ENCODE measurements at places on chromosomes 1 and 21.
A peak's percentile ranks its signal among the peaks of the same experiment; 100 is the strongest.

- DNase-seq: no peak
Observed at GRCh38 chr1:5947071-5947821, 45.0 kb downstream of the NPHP4 start.

- DNase-seq: no peak
Observed at GRCh38 chr1:213484333-213484732, 433.3 kb downstream of the RPS6KC1 start.

DNA sequence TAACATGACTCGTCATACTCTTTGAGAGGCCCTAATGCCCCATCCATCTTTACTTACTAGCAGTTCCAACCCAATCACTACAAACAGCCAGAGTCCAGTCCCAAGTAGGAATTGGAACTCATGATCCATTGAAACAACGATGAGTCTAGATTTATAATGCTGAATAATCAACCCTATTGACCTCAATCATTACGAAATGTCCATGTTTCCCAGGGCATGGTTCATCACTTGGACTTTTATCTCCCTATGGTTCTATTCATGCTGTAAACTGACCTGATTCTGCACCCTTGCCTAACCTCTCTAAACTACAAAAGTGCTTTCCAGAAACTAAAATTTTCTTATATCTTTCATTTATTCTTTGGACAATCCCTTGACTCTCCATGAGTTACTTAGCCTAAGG, 840.0 kb upstream of the B3GALT2 start:
- no peak for DNase-seq

DNA sequence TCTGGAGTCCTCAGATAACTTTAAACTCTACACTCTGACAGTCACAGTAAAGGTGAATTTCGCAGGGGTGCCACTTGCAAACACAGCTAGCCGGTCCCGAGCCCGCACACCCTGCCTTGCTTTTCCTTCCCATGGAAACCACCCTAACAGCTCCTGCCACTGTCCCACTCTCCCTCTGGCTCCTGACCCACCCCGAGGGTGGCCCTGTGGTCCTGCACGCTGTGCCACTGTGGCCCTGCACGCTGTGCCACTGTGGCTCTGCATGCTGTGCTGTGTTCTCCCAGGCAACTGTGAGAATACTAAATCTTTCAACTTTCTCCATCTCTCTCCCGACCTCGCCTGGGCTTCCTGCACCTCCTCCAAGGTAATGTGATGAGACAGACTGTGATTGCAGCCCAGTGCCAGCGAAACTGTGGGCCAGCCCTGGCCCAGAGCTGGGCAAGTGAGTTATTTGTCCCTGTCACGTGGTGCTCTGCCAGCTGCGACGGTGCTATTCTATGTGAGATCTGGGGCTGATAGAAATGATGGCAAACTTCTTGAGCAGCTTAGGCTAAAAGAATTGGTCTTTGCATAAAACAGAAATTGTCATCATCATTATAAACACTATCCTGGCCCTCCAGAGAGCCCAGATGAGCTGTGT, 63.4 kb upstream of the TARBP1 start:
- no peak for DNase-seq

- DNase-seq: no peak
Observed at GRCh38 chr1:198636391-198636790, 2.4 kb upstream of the PTPRC start.

DNA sequence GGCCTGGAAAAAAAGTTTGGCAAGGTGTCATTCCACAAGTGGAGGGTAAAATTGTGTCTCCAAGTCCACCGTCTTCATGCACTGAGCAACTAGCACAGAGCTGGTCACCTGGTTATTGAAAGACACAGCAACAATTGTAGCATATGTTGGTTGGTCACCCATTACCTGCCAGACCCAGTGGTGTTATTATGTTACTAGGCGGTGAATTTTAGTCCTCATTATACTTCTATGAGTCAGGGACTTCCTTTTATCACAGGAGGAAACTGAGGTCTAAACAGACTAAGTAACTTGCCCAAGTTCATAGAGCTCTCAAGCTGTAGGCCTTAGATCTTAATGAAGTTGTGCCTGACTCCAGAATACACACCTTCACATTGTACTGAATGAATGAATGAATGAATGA, 94.9 kb upstream of the VANGL1 start:
- no peak for DNase-seq

- DNase-seq: peak; percentile 60
Observed at GRCh38 chr1:151989211-151989862, 4.3 kb downstream of the S100A10 start.

DNA sequence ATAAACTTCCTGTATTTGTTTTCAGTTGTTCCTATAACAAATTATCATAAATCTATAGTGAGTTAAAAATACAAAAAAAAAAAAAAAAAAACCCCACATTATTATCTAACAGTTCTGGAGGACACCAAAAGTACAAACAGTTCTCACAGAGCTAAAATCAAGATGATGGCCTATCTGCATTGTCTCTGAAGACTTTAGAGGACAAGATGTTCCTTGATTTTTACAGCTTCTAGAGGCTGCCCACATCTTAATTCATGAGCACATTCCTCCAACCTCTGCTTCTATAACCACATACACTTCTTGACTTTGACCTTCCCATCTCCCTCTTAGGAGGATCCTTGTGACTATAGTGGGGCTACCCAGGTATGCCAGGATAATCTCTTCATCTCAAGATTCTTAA, 806.1 kb downstream of the LTN1 start:
- DNase-seq: no peak

Measured in stimulated activated CD8-positive, alpha-beta memory T cell treated with anti-CD3 and anti-CD28 coated beads, Interleukin-7, amount 100 ng/mL, for 48 hours (primary cell).